ENCODE measurements at places on chromosomes 7 and 10.

- no peak for DNase-seq
Observed at GRCh38 chr7:41544241-41544640, 158.6 kb downstream of the INHBA start.

DNA sequence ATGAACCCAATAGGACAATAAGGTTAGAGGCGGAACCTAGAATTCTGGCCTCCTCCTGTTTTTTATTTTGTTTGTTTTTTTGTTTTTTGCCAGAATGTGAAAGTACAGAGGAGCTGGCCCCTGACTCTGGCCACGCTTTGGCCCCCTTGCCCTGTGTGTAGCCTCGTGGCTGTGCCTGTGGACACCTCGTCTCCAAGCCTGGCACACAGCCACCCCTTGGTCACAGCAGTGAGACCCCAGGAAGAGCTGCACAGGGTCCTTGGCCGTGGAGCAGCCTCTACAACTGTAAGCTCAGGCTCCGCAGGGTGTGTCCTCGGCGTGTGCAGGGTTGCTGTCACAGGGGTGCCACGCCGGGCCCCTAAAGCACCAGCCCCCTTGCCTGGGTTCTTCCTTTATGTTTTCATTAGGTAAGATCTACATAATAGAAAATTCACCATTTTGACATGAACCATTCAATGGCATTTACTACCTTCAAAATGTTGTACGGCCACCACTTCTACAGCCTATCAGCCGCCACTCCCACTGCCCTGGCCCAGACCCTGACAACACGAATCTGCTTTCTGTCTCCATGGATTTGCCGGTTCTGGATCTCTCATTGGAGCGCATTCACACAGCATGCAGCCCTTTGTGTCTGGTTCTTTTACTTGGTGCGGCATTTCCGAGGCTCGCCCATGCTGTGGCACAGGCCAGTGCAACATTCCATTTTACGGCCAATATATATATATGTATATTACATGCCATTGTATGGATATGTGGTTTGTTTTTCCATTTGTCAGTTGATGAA, 51.0 kb downstream of the AMZ1 start:
- no peak for DNase-seq

DNA sequence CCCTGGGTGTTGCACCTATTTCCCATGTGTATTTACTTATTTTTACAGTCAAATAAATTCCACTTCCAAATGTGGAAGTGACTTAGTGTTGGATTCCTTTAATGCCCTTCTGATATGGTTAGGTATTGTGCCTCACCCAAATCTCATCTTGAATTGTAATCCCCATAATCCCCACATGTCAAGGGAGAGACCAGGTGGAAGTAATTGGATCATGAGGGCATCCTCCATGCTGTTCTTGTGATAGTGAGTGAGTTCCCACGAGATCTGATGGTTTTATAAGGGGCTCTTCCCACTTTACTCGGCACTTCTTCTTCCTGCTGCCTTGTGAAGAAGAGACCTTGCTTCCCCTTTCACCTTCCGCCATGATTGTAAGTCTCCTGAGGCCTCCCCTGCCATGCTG, 136.9 kb downstream of the SNX10 start:
- DNase-seq, result no peak

DNA sequence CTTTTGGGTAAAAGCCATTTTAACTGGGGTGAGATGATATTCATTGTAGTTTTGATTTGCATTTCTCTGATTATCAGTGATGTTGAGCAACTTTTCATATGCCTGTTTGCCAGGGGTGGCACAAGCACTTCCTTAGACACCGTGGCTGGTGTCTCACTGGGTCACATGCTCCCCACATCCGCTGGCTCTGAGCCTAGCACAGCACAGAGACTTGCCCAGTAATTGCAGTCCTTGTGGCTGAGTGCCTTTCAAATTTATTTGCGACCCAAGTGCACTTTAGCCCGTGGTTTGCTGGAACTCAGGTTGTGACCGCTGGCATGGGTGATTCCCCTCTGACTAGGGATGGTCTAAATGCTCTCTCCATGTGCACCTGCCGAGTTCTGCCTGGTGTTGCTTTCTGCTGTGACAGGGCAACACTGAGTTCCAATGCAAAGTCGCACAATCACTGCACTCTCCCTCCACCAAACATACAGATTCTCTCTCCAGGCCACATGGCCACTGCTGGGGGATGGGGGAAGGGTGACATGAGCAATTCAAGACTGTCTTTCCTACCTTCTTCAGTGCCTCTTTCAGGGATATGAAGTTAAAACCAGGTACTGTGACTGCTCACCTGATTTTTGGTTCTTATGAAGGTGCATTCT, 66.5 kb downstream of the ZNF277 start:
- DNase-seq, result no peak

Measured in stimulated activated CD8-positive, alpha-beta memory T cell treated with anti-CD3 and anti-CD28 coated beads, Interleukin-12 subunit alpha, Interleukin-12 subunit beta, amount 100 ng/mL, for 1 hour (primary cell).